ENCODE measurements at places on chromosomes 7 and 10.

DNA sequence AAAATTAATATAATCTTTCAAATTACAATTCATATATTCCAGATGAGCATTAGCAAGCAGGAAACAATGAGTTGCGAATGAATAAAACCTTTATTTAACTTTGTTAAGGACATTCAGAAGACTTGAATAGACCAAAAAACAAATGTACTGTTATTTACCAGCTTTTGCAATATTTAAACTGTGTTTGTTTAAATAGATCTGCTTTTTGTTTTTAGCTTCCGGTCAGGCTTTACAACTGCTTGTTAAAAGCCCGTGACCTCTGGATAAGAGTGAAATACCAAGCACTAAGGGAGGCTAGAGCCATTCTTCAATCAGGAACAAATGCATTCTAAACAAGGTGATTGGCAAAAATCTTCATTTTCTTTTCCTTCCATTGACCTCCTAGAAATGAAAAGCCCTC, 184.9 kb upstream of the GNAI1 start:
- DNase-seq = no peak

DNA sequence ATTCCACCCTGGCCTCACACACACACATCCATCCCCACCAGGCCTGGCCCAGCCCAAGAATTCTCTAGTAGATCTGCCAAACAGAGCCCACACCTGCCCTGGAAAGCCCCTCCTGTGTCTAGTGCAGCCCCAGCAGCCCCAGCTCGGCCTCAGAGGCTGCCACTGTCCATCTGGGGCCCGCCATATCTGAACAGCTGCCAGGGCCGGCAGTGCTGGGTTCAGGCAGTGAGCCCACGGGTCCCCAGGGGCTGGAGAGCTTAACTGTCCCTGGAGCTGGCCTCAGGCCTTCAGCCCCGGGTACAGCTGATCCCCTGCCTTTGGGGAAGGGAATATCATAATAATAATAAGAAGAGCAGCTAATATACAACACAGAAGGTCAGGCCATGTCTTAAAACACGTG, 574 bp downstream of the MYL10 start:
- DNase-seq = no peak

GRCh38 chr10:78777867-78778266, 290.9 kb upstream of the ZMIZ1 start:
- no peak for DNase-seq

GRCh38 chr7:22111661-22112060, 166.0 kb upstream of the CDCA7L start:
- no peak for DNase-seq

- peak; percentile 85 for DNase-seq
These were observed 16.1 kb upstream of the GPR146 start for GRCh38 chr7:1028044-1028770.

GRCh38 chr7:108128514-108128913, 1.6 kb downstream of the LAMB4 start:
- DNase-seq = no peak

GRCh38 chr10:113216102-113216501, 266.1 kb downstream of the TCF7L2 start:
- DNase-seq = no peak

DNA sequence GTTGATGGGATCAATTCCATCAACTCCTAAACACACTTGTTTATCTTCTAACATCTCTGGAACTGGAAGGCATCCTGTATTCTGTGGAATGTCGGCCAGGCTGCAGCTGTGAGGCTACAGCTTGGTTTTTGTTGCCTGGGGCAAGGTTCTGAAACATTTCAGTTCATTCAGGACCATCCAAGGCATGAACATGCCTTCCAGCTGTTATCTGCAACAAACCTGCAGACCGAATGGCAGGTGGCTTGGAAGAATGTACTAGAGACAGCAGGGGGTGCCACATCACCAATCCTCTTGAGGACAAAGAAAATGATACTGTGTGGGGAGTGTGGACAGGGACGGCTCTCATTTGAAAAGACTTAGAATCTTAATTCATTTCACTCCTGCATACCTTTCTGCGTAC, 12.4 kb downstream of the PAPOLB start:
- peak; percentile 78 for DNase-seq

- no peak for DNase-seq
These were observed 43.0 kb upstream of the ZNF438 start for GRCh38 chr10:31074722-31075086.

DNA sequence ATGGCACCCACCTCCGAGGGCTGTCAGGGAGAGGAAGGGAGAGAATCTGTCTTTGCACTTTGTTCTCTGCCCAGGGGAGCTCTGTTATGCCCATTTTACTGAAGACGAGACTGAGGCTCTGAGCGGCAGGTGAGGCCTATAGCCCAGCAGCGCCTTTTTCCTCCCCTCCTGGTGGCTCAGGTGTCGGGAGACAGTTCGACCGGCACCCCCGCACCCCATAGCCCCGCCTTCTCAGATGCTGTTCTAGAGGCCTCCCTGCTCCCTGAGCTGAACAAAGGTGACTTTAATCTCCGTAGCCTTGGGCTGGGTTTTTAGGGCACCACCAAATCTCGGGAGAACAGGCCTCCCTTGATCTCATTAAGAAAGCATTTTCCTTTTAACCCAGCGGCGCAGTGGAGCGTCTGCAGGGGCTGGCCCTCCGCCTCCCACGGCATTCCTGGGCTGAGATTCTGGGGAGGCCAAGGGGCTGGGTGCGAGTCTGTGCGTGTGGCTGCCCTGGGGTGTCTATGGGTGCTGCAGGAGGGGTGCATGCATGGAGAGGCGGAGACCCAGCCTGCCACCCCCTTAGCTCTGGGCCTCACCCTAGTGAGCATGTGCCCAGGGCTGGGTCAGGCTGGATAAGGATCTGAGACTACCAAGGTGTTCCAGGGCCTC, 3.3 kb downstream of the LFNG start:
- DNase-seq = no peak

GRCh38 chr7:3309140-3309539, 8.1 kb downstream of the SDK1 start:
- DNase-seq = no peak

- DNase-seq = no peak
These were observed 71.7 kb downstream of the MYL10 start for GRCh38 chr7:101557421-101557820.

GRCh38 chr7:152959610-152960009, 200.1 kb downstream of the ACTR3B start:
- no peak for DNase-seq

- DNase-seq = no peak
These were observed 54.2 kb downstream of the MICALL2 start for GRCh38 chr7:1404898-1405548.

DNA sequence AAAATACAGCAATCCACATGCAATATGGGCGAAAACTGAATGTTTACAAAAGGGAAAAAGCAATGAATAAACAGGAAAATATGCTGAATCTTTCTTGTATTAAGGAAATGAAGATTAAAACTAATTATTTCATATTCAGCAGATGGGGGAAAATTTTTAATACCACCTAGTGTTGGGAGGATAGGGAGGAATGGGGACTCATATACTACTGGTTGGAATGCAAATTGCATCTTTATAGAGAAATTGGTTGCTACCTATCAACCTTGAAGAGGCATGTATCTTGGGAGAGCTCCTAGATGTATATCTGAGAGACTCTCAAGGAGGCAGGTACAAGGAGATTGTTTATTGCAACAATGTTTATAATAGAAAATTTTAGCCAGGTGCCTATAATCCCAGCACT, 101.4 kb downstream of the CREM start:
- no peak for DNase-seq

Measured in pons (tissue), 1 donor.